ENCODE measurements at places on chromosomes 16 and 17.

- DNase-seq = no peak
Observed at GRCh38 chr16:86500708-86501510, 9.4 kb upstream of the FOXF1 start.

GRCh38 chr16:1310832-1311200 lies 1.4 kb downstream of the UBE2I start:
- no peak for DNase-seq

DNA sequence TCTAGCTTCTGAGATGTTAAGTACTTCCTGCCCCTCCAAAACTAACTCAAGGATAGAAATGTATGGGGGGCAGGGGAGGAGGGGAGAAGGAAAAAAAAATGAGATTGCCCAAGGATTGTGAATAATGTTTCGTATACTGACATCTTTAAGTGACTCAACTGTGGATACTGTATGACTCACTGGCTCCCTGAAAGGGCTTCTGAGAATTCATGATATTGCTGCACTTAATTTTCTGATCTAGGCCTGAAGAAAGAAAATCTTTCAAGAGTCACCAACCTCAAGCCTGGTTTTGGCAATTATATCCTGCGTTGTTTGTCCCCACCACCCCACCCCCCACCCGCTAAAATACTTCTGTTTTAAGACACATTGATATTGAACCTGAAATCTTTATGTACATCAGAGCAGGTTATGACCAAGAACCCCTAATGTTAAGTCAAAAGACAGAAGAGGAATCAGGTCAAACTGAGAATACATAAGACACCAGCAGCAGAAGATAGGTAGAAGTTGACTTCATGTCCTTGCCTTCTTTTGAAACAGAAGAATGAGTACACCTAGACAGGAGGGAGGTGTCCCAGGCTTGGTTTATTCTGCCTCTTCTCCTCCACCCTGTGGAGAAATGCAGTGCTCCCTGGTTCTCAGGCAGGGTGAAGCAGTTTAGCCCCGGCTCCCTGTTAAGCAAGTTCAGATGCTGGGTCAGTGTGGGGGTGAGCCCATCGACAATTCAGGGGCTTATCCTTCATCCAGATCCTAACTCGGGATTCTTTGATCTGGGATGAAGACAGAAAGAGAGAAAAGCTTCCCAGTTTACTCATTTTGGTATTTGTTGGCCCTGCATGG lies 3.3 kb upstream of the FBXL20 start:
- no peak for DNase-seq

- DNase-seq = no peak
Observed at GRCh38 chr17:15432807-15433611, 34.4 kb downstream of the CDRT4 start.

- no peak for DNase-seq
Observed at GRCh38 chr16:27322858-27323780, 9.3 kb downstream of the IL4R start.

DNA sequence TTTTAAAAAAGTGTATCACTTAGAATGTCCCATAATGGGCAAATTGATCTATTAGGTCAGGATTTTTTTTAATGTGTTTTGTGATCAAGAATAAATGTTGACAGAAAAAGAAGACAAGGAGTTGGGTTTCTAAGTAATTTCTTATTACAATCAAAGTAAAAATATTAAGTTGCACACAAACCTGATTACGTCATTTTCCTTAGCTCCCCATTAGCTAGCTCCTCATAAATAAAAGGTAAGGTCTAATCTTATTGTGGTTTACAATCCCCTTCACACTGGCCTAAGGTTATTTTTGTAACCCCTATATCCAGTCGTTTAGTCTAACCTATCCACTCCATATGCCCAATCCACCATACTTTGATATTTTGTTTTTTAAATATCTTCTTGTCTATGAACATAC lies 7.6 kb downstream of the CA10 start:
- no peak for DNase-seq

DNA sequence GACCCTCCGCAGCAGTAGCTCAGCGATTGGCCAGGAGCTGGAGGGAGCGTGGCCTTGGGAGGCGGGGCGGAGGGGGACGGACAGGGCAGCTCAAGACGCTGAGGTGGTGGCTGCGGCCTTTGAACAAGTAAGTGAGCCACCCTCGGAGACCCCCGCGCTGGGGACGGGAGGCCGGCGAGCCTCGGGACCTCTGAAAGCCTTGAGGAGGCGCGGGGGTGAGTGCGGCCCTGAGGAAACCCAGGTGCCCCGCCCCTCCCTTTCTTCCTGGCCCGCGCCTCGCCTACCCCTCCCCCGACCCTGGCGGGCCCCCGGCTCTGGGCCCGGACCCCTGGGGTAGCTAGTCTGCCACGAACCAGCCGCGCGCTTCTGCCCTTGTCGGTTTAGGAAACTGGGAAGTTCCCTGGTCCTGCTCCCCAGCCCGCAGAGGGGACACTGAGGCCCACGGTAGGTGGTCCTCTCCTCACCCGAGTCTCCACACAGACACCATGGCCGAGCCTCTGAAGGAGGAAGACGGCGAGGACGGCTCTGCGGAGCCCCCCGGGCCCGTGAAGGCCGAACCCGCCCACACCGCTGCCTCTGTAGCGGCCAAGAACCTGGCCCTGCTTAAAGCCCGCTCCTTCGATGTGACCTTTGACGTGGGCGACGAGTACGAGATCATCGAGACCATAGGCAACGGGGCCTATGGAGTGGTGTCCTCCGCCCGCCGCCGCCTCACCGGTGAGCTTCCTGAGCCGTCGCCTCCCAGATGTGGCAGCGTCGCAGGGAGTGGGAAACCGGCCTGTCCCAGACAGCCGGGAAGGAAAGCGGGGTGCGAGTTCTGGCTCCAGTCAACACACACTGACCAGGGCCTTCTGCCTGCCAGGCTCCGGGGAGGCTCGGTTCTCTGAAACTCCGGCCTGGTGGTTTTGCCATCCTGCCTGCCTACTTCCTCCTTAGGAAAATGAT lies at the start of gene MAPK7:
TSS of gene MAPK7 (plus strand) at position 83 of the 945 bp plus-strand sequence. CDS start at position 486, 403 bp downstream.
- no peak for DNase-seq

DNA sequence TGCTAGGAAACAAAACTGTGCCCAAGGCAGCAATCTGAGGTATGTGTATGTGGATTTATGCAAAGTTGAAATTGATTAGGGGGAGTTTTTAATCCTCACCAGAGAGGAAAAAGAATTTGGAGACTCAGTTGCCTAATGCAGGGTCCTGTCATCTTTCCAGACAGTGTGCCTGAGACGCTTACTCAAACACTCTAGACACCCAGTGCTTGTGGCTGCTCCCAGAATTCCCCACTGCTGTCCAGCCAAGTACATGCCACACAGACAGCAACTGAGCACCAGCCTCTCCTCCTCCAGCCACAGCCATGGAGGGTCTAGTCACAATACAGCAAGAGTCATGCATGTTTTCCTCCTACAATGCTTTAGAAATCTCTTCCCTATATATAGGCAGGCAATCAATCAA lies 118.1 kb downstream of the HIC1 start:
- DNase-seq = no peak

DNA sequence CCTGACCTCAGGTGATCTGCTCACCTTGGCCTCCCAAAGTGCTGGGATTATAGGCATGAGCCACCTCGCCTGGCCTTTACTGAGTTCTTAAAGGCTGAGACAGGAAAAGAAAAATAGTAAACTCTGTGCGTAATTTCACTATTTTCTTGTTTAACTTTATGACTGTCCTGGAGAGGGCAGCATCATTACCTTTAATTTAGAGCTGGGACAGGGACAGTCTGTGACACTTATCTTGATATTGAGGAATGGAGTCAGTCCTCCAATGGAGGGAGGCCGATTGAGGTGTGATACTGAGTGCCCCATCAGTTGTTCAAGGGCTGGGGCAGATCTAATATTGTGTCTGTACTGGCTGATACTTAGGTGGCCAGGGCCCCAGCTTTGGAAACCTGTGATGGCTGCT lies 21.5 kb upstream of the SPN start:
- no peak for DNase-seq

- DNase-seq = no peak
Observed at GRCh38 chr16:84881702-84882521, 62.1 kb downstream of the CRISPLD2 start.

- no peak for DNase-seq
Observed at GRCh38 chr16:1378087-1378803, 26.5 kb downstream of the GNPTG start.

GRCh38 chr17:77323413-77324171 lies 182.8 kb downstream of the SEC14L1 start:
- DNase-seq = no peak

DNA sequence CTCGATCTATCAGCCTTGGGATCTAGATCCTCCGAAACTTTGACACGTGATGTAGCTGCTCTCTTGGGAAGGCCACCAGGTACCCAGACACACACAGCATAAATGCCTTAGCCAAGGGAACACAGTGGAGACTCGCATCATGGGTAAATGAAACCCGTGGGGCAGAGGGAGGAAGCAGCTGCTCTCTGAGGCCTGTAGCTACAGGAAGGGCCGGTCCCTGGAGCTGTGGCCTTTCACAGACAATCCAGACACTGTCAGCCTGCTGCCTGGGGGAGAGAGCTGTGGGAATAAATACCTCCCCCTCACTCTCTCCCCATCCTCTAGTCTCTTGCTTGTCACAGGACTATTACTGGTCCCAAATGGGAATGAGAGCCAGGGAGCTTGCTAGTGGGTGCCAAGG lies 351.2 kb downstream of the UTP18 start:
- no peak for DNase-seq

DNA sequence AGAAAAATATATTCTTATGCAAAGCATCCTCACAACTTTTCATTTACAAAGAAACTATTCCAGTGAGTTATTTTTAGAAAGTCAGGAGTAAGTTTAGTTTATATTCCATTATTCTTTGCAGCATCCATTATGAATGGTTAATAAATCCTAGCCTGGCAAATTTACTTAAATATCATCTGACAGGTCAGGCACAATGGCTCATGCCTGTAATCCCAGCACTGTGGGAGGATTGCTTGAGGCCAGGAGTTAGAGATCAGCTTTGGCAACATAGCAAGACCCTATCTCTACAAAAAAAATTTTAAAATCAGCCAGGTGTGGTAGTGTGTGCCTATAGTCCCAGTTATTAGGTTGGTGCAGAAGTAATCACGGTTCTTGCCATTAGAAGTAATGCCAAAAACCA lies 12.9 kb downstream of the ESRP2 start:
- DNase-seq = no peak

GRCh38 chr17:16480995-16481394 lies 11.0 kb downstream of the LRRC75A start:
- no peak for DNase-seq

GRCh38 chr17:79919164-79919585 lies 79.9 kb upstream of the CBX4 start:
- DNase-seq = no peak

DNA sequence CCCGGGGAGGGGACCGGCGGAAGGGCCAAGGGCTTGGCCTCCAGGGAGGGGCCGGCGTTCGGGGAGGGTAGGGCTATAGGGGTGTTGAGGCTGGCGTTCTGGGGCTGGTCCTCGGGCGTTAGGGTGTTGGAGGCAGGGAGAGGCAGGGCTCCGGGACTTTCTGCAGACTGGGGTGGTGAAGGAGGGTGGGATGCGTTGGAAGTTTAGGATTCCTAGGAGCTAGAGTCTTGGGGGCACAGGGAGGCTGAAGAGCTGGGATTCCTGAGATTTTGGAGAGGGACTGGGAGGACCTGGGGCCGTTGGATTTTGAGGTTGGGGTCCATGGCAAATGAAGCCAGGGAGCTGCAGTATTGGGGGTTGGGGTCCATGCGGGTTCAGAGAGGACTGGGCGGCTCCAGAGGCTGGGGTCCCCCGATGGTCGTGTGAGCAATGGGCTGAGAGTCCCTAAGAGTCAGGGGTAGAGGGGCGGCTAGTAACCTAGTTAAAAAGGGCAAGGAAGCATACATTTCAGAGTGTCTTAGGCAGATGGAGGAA lies 740 bp downstream of the NFATC2IP start:
- no peak for DNase-seq

DNA sequence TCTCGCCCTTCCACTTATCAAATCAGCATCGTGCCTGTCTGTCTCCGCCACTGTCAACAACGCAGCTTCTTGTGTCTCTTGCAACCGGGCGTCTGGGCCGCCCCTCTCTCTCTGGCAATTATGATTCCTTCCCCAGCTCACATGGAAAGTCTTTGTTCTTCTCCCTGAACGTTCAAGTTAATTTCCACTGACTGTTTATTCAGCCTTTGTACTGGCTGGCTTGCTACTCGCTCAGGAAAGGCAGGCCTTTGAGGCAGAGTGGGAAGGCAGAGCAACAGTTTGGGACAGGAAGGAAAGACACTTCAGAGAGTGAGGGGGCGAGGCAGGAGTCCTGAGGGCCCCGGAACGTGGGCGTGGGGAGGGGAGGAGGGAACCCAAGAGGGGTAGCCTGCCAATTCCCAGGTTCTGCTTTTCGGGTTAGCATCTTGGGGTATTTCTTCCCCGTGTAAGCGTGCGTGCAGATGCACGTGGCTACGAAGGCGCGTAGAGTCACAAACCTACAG lies 50.8 kb downstream of the AKAP1 start:
- DNase-seq = no peak

- DNase-seq = no peak
Observed at GRCh38 chr17:81242421-81243332, 3.6 kb downstream of the NDUFAF8 start.

DNA sequence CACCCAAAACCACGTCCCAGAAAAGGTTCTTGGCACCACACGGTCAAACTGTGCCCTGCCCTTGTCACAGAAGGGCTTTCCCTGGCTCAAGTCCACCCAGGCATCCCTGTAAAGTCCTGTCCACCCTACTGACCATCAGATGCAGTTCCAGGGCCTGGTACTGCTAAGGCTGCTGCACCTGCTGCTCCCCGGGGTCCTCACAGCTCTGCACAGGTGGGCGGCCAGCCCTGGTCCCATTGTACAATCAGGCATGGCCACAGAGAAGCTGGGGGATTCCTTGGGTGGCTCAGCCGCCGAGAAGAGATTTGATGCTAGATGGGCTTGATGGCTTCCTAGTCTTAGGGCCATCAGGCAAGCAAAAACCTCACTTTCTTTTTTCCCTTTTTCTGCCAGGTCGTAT lies 15.3 kb downstream of the ABCA3 start:
- no peak for DNase-seq

GRCh38 chr16:67013823-67014633 lies 14.9 kb upstream of the CBFB start:
- DNase-seq = peak; percentile 46

DNA sequence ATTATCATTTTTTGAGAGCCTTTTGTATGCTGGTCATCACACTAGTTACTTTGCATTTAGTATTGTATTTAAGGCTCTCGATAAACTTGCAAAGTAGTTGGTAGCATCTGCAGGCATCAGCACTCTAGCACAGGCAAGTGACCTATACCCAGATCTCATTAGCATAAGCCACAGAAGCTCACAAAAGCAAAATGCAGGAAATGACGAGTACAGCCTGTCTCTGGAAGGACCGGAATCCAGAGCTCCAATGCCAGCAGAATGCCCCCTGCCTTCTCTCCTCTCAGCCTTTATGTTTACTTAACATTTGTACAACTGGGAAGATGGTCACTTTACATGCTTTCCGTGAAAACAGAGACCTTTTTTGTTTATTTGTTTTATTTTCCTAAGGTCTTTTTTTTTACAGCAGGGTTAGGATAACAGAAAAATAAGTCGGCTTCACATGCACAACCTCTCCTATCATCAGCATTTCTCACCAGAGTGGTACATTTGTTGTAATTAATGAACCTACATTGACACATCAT lies 45.4 kb upstream of the MYOCD start:
- no peak for DNase-seq
